Caudate nucleus (tissue), 63 donors: ENCODE measurements at places on chromosomes 4 and X.

- no peak for DNase-seq
Observed at GRCh38 chr4:41625531-41625930, 87.6 kb downstream of the LIMCH1 start.

- DNase-seq = no peak
Observed at GRCh38 chrX:42948723-42949657, 171.0 kb upstream of the PPP1R2C start.

DNA sequence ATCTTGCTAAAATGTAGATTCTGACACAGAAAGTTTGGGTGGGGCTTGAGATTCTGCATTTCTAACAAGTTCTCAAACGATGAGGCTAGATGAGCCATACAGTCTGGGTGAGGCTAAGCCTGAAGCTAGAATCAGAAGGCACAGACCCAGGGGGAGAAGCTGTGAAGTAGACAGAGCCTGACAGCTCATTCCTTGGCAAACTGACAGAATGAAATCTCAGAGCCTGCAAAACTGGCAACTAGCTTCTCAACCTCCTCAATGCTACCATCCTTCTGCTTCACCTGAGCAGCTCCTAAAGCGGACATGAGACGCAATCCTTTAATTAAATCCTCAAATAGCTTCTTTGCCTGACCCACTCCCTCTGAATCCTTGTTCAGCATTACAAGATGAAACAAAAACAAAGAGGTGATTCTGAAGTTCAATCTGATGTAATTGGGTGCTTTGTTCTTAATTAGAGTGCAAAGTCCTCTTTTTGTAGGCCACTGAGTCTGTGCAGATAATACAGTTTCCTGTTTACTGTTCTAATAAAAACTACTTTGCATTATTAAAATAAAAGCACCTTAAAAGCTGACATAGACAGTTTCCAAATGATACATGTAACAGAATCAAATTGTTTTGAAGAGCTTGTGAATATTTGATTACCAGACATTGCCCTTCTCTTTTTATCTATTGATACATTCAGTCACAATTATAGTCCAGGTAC lies 71.0 kb upstream of the BMP2K start:
- no peak for DNase-seq

GRCh38 chr4:37475087-37475486 lies 211.1 kb downstream of the RELL1 start:
- DNase-seq = no peak

GRCh38 chr4:82599336-82599735 lies 37.5 kb upstream of the TMEM150C start:
- DNase-seq = no peak

- no peak for DNase-seq
Observed at GRCh38 chr4:114025176-114025777, 45.8 kb upstream of the ARSJ start.

DNA sequence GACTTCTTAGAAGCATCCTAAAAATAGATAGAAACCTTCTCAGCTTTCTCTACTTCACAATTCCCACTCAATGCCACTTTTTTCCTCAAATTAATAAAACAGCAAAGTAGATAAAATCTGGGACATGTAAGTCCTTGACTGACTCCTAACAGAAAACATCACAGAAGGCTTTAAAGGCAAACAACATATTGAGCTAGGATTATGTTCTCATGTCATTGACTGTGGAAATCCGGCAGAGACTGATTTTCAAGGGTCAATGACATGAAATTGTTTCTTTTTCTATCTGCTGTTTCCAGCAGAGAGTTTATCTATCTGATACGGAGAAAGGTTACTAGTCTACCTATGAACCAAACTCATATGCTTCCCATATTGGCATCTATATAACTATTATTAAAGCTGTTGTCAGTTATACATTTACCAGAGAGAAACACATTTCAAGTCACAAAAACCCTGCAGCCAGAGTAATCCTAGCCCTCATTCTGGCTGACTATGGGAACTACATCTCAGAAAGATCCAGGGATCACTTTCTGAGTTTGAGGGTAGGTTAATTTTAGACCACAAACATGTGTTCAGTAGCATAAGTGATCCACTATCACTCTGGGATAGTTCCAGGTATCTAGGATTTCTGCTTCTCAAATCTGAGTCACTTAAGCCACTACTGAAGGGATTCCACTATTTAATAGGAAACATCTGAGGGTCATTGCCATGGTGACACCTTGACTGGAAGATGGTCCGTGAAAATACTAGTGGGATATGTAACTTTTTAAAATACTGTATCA lies 147.6 kb downstream of the PPP3CA start:
- no peak for DNase-seq

DNA sequence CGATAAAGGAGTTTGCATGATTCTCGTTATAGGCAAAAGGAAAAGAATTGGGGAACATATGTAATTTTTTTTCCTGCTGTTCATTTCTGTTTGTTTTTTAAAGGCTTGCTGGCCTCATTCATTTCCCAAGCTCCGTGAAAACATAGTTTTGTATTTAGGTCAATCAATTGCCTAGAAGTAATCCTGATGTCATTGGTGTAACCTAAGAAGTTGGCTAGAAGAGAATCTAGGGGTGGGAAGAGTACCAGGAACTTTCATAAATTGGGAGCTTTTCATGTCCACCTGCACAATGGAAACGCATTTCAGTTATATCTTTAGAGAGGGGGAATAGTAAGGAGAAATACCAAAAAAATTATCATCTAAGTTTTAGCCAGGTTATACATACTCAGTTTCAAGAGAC lies 3.8 kb downstream of the RAPGEF2 start:
- no peak for DNase-seq

DNA sequence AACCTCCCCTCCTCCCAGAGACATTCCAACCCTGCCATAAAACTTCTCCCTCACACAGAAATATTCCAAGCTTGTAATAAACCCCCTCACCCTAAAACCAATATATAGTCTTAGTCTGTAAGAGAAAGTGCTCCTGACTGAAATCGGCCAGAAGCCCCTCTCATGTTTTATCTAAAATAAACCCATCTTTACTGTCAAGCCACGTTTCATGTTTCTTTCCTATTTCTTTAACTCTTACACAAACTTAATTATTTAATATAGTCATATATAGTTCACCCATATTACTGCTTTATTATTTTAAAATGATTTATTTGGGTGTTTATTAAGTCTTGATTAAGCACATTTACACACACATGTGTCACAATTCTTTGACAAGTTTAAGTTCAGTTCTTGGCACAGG lies 191.3 kb upstream of the AADAT start:
- DNase-seq = no peak

- DNase-seq = no peak
Observed at GRCh38 chr4:87734936-87735335, 64.4 kb upstream of the IBSP start.

- DNase-seq = no peak
Observed at GRCh38 chrX:41543025-41543424, 95.9 kb downstream of the NYX start.

DNA sequence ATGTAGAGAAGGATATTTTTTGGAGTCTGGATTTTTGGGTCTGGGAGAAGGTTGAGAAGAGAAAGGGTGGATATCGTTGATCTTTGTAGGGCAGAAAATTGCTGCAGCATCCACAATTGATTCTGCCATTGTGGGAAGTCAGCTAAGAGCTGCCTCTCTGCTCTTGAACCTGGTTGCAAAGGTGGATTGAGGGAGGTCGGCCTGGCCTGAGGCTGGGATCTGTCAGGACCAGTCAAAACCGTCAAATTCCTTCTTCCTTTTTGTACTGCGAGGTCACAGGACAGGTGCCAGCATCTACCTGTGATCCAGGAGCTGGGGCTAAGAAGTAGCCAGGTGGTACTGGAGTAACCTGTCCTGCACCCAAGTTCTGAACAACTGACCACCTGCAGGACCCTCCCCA lies 93.7 kb downstream of the SHOX start:
- DNase-seq = no peak

GRCh38 chrX:1102786-1103185 lies 109.7 kb downstream of the CRLF2 start:
- no peak for DNase-seq
